ENCODE measurements at places on chromosomes 3 and 15.

- DNase-seq = no peak
Observed at GRCh38 chr15:95557226-95558046, 773.1 kb upstream of the NR2F2 start.

DNA sequence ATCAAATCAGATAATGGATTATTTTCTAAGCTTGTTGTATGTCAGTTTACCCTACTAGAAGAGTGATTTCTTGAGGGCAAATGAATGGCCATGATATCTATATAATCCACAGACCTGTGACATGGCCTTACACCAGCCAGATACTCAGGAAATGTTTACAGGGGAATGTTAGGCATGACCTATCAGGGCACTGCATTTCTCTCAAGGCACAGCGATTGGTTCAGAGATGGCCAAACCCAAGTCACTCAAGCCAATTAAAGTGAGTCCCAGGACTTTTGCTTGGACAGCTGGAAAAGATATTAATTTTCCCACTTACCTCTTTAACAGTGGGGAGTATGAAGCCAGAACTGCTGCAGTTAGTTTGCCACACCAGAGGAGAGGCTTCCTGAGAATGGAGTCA, 28.7 kb upstream of the GATA2 start:
- DNase-seq = no peak

GRCh38 chr15:97876281-97876675, 84.2 kb upstream of the ARRDC4 start:
- no peak for DNase-seq

GRCh38 chr15:68369931-68370767, 61.8 kb downstream of the ITGA11 start:
- no peak for DNase-seq

GRCh38 chr15:76678766-76679165, 226.4 kb downstream of the SCAPER start:
- no peak for DNase-seq

- DNase-seq = peak; percentile 45
Observed at GRCh38 chr3:128489927-128490649, 2.9 kb downstream of the GATA2 start.

GRCh38 chr3:177881351-177881750, 654.9 kb upstream of the KCNMB2 start:
- no peak for DNase-seq

GRCh38 chr3:15319575-15319974, 12.8 kb downstream of the SH3BP5 start:
- no peak for DNase-seq

DNA sequence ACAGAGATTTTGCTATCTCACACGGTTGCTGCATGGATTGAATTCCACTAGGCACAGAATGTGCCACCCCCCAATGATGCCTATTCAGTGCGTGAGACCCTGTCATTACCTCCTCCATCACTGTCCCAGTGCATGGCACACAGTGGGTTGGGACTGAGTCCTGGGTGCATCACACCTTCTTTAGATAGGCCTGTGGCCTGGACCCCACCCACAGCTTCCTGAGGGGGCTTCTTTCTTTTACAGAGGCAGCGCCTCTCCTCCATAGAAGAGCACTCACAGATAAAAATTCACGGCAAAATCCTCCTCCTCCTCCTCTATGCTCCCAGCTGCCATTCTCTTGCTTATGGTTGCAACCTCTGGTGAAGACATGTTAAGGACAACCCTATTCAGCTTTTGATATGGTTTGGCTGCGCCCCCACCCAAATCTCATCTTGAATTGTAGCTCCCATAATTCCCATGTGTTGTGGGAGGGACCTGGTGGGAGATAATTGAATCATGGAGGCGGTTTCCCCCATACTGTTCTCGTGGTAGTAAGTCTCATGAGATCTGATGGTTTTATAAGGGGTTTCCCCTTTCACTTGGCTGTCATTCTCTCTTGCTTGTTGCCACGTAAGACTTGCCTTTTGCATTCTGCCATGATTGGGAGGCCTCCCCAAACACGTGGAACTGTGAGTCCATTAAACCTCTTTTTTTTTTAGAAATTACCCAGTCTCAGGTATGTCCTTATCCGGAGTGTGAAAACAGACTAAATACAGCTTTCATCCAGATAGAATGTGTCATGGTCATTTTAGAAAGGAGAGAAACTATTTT, 147.6 kb downstream of the KLF13 start:
- DNase-seq = peak; percentile 41

DNA sequence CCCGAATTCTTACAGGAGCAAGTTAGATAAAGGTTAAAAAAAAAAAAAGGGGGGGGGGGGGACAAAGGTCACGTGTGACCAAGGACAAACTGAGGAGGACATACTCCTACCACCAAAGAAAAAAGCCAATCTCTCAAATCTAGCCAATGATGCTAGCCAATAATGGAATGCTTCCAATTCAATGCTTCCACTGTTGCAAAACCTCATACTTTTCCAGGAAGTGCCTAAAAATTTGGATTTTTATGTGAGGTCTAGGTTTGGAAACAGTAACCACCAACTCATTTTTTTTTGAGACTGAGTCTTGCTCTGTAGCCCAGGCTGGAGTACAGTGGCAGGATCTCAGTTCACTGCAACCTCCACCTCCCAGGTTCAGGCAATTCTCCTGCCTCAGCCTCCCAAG, 11.4 kb downstream of the MSL2 start:
- DNase-seq = no peak

DNA sequence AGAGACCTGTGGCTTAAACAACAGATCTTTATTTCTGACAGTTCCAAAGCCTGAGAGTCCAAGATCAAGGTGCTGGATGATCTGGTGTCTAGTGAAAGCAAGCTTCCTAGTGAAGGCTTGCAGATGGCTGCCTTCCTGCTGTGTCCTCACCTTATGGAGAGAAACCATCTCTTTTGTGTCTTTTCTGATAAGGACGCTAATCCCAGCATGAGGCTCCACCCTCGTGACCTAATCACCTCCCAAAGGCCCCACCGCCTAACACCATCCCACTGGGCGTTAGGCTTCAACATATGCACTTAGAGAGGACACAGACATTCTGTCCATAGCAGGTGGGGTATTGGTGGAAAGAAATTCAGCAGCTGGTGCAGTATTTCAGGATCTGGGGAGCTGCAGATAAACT, 19.8 kb upstream of the LYSMD4 start:
- no peak for DNase-seq

GRCh38 chr3:46690798-46691197, 2.7 kb downstream of the ALS2CL start:
- no peak for DNase-seq

DNA sequence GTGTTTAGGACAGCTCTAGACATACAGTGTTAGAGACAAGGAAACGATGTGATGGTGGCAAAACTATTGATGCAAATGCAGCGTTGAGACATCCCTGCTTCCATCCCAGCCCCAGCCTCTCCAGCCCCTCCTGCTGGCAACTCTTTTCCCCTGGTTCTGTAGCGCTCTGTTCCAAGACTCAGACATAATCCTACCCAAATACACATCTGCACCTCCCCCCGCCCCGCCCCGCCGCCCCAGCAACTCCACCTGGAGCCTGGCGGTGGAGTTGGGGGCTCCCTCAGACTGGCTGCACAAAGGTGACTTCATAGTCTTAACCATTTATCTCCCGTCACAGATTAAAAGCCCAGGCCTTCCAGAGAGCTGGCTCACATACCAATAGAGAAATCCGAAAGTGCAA, 7.2 kb upstream of the SEC22A start:
- DNase-seq = no peak

- DNase-seq = no peak
Observed at GRCh38 chr15:36673039-36673438, 93.6 kb downstream of the CDIN1 start.

GRCh38 chr3:197445896-197446699, 109.7 kb downstream of the BDH1 start:
- DNase-seq = no peak

DNA sequence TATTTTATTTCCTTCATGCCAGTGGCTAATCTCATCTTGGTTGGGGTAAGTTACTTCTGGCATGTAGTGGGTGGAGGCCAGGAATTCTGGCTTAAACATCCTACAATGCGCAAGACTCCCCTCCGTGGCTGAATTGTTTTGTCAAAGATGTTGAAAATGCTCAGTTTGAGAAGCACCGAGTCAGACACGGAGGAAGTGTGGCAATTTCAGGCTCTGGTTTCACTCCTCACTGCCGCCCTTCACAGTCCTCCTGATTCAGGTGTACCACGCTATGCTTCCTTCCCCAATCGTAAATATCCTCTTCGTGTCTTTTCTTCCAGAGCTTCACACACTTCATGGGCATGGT, 150.7 kb downstream of the OPA1 start:
- DNase-seq = no peak

DNA sequence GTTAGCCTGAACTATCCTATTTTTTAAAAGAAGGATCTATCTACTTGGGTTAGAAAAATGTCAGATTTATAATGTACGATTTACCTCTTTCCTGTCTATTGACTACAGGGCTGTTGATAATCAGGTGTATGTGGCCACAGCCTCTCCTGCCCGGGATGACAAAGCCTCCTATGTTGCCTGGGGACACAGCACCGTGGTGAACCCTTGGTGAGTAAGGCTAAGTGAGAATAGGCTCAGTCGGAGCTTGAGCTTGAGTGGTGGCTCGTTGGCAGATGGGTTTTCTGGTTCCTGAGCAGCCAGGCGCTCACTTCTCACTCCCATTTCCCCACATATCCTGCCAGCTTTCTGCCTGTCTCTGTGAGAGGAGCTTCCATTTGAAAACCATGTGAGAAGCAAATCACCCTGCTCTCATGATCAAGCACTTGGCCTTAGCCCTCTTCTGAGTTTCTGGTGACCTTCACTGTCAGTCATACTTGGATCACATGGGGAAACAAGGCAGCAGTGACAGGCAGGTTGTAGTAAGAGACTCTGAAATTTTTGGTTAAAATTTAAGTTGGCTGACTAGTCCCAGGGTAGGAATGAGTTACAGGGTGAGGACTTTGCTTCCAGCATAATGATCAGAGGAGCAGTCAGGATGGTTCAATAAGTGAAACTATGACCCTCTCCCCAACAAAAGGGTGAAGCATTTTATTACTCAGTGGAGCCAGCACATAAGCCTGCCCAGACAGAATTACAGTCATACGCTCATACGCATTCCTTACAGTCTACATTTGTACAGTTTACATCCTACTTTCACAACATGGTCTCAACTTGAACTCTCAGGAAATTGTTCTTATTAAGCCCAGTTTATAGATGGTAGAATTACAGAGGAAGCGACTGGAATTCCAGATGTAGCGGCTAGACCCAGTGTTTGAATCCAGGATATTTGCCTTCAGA, 18.0 kb downstream of the NIT2 start:
- no peak for DNase-seq

GRCh38 chr15:95715906-95716656, 614.4 kb upstream of the NR2F2 start:
- no peak for DNase-seq

DNA sequence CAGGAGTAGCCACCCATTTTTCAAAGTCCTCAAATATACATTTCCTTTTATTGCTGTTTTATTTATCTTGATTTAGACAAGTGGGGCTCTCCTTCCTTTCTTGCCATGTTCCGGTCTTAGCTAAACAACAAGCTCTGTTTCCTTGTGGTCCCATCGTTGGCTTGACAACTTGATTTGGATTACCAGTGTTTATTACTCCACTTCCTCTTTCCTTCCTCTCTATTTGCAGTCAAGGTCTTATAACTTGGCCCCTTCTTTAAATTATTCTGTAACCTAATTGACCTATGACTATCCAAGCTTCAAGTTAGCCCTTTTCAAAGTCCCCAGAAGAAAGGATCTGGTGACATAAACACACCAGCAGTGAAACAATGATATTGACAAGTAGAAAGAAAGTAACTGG, 130.6 kb upstream of the STT3B start:
- DNase-seq = no peak

GRCh38 chr15:90646662-90647305, 70.4 kb upstream of the BLM start:
- no peak for DNase-seq

DNA sequence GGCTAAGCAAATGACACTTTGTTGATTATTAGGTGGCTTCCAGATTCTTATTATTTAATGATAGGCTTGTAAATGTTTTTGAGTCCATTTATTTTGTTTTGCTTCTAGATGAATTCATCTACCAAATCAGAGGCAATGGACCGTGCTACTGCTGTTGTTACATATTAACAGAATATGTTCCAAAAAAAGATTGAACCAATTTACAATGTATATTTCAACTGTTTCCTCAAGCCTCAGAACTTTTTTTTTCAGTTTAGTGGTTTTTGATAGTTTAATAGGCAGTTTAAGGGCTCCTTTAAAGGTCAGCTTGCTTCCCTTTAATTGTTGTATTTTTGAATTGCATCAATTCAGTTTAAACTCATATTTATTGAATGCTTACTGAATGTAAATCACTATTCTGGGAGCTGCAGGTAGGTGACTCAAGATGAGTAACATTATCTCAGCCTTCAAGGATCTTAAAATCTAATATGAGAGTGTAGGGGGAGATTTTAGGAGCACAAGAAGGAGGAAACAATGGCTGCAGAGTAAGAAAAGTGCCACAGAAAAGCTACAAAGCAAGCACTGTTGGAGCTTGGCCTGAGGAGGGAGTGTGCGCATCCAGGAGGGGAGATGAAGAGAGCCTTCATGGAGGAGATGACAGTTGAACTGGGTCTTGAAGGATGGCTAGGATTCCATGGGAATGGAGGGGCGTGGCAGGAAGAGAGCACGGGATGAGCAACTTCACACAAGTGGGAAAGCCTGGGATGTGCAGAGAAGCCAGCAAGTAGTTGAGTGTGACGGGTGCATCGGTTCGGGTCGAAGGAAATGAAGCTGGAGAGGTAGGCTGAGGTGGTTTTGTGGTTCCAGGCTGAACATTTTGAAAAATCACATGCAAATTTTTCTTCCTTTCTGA, 14.7 kb downstream of the MAP2K1 start:
- DNase-seq = no peak

GRCh38 chr15:90839187-90840071, 29.0 kb upstream of the FURIN start:
- DNase-seq = no peak

- no peak for DNase-seq
Observed at GRCh38 chr3:71651625-71652024, 68.1 kb upstream of the FOXP1 start.

- DNase-seq = no peak
Observed at GRCh38 chr3:4812591-4812990, 166.6 kb upstream of the BHLHE40 start.

DNA sequence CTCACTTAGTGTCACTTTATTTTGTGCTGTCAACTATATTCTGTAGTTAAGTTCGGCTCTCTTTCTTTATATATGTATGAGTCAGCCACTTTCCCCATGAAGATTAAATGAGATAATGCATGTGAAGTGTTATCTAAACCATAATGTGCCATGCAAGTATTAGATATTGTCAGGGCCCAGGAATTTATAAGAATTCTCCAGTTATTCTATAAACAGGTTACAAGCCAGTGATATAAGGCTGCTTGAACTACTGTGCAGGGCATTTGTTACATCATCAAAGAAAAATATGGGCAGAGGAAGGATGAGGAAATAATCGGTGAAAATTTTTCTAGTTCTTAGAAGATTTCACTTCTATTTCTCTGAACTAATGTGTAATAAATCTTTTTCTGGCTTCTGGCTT, 1049.0 kb upstream of the NR2F2 start:
- no peak for DNase-seq

GRCh38 chr3:77459926-77460325, 420.0 kb downstream of the ROBO2 start:
- no peak for DNase-seq

Measured in stimulated activated CD8-positive, alpha-beta memory T cell treated with anti-CD3 and anti-CD28 coated beads, Interleukin-4, amount 100 ng/mL, for 48 hours (primary cell).